8988T (cell line): ENCODE measurements at places on chromosomes 7 and 10.

DNA sequence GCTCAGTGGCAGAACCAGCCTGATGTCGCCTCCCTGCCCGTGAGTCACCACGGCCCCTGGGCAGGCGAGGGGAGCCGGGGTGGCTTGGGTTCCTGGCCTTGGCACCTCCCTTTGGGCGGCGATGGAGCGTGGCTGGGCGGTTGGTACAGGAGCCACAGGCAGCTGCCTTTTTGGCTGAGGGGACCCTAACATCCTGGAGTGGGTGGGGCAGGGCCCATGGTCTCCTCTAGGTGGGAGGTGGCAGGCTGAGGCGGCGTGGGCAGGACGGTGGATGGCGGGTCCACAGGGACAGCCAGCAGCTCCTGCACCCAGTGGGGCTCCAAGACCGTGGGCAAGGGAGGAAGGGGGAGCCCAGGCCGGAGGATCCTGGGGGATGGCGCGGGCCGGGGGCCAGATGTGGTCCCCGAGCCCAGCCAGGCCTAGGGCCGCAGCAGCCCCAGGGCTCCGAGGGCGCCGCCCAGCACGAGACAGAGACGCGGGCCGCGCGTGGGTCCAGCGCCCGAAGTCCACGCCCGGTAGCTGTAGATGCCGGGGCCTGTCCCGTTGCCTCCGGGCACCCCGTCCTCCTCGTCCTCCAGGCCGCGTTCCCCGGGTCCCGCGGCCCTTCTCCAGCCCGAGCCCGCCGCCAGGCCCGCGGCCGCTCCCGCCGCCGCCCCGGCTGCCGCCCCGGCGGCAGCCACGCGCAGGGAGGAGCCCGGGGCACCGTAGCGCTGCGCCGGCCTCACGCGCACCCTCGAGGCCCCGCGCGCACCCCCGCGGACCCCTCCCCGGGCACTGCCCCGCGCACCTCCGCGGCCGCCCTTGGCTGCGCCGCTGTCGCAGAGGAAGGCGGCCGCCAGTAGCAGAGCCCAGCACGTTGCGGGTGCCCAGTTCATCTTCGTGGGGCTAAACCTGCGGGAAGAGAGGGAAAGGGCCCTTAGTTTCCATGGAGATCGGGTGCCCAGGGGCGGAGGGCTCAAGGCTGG, 1.3 kb downstream of the SPRN start:
- DNase-seq = no peak

DNA sequence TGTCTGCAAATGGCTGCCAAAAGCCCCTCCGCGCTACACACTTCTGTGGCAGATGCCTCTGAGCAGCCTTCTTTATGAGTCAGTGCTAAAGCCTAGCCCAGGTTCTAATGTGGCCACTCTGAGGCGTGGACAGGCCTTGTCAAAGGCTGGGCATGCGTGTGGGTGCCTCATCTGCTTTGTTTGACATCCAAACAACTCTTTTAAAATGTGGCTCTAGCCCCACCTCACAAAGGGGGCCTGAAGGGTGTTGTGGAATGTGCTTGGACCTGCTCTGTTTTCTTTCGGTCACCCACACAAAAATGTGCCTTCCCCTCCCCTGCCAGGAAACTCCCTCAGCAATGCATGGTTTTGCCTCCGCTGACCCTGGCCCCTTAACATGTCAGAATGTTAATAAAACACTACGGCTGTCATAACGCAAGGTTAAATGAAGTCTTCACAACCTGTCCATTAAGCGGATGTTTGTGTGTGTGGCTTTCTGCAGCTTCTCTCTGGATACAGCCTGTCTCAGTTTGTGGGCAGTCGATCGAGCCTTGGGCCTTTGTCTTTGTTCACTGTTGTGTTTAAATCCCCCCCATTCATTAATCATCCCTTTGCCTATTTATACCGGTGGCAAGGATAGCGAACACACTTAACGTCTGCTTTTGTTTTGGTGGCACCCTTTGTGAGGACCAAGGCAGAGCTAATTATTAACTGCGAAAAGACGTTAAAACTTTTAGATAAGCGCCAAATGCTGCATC, 718.9 kb downstream of the LRMDA start:
- no peak for DNase-seq

GRCh38 chr7:127158659-127159058, 94.1 kb downstream of the GRM8 start:
- DNase-seq = no peak

DNA sequence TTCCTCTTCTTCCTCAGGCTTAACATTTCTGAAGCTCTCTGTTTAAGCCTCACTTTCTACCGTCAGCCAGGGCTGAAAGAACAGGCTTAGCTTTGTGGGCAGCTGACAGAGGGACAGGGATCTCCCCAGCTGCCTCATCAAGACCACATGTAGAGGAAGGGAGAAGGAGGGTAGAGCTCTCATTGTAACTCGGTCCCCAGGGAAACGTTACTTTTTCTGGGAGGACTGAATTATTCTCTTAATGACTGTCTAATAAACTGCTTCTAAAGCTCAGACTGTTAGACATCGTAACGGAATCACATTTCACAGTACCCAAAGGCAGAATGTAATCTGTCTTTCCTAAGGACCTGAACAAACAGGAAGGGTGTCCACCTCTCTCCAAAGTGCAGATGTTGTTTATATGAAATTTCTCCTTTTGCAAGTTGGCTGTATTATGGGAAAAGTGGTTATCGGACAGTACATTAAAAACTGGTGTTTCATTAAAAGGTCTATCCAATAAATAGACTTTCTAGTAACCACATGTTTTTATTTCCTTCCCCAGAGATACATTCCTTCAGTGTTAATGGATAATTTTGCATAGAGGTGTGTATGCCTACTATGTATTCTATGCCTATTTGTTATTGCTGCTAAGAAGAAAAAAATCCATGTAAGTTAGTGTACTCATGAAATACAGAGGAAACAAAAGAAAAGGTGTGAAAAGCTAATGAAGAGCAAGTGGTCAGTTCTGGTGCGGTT, 144.2 kb downstream of the CTTNBP2 start:
- DNase-seq = no peak

GRCh38 chr10:66804962-66805361, 120.9 kb upstream of the LRRTM3 start:
- no peak for DNase-seq

- DNase-seq = no peak
These were observed 479.7 kb downstream of the KIF20B start for GRCh38 chr10:90180886-90181691.
